ENCODE measurements at places on chromosomes 1 and 21.

DNA sequence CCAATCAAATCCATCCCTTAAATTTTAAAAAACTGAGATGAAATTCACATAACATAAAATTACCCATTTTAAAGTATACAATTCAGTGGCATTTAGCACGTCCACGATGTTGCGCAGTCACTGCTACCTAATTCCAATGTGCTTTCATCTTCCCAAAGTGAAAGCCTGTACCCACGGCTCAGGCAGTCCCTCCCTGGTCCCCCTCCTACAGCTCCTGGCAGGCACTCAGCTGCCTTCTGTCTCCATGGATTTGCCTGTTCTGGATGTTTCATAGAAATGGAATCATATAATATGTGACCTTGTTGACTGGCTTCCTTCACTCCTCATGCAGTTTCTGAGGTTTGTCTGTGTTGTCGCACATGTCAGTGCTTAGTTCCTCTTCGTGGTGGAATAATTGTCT is 386.3 kb downstream of the CAMTA1 start:
- DNase-seq = no peak

DNA sequence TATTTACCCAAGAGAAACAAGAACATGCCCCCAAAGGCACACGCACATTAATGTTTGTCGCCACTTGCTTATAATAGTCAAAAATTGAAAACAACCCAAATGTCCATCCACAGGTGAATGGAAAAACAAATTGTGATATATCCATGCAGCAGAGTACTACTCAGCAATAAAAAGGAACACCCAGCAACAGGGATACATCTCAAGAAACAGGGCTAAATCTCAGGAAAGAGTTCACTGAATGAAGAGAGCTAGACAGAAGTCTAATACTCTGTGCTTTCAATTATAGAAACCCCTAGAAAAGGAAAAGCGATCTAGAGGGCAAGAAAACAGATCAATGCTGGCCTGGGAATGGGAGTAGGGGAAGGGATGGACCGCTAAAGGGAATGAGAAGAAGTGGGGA is 36.7 kb upstream of the LAPTM5 start:
- DNase-seq = no peak

DNA sequence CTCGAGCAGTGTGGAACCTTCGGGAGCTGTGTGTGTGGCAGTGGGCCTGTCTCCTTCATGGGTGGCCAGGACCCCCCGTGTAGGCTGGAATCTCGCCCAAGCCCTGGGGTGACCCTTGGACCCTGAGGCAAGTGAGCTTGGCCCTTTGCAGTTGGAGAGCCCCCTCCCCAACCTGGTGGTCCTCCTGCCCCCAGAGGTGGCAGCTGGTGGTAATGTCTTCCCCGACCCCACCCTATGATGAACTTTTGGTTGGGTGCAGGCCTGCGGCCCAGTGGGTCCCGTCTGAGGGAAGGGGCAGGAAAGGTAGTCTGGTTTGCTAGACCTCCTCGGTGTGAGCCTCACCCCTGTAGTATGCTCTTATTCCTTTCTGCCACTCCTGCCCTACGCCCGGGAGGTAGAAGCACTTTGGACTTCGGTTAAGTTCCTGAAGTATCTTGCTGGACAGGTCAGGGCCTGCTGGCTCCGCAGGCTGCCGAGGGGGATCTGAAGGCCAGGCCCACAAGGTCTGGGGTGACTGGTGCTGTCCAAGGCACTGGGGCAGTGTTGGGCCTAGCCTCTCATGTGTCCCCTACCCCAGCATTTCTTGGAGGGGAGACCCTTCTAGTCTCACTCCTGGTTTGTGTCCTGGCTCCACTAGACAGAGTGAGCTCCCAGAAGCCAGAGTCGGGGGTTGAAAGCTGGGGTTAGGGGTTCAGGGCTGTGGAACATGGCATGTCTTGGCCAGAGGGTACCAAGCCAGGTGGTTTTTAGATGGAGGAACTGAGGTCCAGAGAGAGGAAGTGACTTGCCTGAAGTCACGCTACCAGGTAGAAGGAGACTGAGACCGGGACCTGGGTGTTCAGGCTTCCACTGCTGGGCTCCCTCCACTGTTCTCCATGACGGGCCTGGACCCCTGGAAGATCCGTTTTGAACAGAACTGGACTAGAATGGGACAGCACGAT is 1.8 kb downstream of the ZNF362 start:
- no peak for DNase-seq

GRCh38 chr1:241582921-241583321 is 50.7 kb downstream of the KMO start:
- DNase-seq = peak; percentile 52

- DNase-seq = no peak
These were observed 73.4 kb downstream of the PIK3CD start for GRCh38 chr1:9724706-9725476.

DNA sequence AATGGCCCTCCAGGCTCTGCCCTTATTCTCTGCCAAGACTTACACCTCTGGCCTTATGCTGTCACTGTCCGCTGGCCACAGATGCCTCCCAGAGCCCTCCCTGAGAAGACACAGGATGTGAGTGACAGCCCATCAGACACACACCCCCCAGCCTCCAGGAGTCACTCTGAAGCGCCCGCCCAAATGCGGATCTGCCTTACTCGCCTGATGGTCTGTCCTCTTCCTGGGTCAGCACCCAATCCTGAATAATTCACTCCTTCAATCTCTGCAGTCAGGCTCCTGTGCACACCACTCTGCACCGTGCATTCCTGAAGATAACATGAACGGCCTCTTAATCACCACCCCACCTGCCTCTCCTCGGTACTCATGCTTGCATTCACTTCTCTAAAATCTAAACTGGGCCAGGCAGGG is 14.7 kb downstream of the CLSTN1 start:
- no peak for DNase-seq

GRCh38 chr1:110339407-110340206 is 430 bp downstream of the RBM15 start:
- DNase-seq = peak; percentile 47

DNA sequence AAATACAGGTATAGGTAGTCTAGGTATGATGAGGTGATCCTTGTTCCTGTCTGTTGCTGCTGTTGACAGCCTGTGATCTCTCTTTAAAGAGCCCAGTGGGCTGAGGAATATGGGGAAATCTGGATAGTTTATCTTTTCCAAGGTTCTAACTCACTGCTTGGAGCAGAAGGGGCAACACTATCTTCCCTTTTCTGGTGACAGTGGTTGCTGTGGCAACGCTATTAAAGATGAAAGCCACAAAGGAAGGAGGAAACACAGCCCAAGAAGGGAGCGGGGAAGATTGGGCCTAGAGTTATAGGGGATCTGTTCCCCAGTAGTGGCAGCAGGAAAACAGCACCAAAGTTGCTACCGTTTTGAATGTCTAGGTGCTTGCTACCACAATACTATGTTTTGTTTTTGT is 8.8 kb downstream of the PCP4L1 start:
- DNase-seq = no peak

DNA sequence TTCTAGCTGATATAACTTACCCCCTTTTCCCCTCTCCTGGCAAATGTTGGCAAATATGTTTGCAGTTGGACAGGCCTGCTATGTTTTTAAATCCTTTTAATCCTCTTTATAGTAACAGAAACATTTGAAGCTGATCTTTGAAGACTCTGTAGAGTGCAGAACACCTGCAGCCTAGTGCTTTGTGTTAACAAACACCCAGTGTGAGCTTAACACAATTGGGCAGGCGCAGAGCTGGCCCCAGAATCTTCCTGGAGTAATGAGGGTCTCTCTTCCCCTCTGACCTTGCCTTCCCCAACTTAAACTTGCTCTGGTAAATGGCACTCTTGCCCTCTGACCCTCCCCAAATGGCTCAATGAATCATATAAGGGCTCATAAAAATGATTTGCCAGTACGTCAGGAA is 247.9 kb upstream of the LYPLAL1 start:
- no peak for DNase-seq

DNA sequence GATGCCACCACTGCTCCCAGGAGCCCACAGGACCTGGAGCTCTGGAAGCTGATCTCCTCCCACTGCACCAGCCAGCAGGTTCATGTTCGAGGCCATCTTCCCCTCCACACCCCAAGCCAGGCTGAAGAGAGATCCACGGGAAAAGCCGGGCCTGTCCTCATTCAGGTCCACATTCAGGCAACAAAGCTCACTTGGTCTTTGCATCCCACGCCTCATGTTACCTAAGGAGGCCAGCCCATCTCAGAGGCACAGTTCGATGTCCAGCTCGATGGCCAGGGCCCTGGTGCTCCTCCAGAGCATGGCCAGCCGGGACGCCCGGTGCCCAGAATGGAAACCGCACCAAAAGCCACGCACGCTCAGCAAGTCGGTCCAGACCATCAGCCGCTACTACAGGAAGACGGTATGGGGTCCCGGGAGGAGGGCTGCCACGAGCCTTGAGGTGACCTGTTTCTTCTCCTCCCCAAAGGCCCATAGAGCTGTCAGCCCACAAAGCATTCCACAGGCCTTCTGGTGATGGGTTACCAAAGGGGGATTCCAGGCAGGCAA is at the start of gene CCDC27:
CCDC27 (plus strand) TSS at position 51 of the 546 bp plus-strand sequence; CDS start at position 83, 32 bp downstream.
- no peak for DNase-seq

Data from breast epithelium (tissue), 4 donors.